ENCODE measurements at places on chromosomes 7 and 10.
A peak's percentile ranks its signal among the peaks of the same experiment; 100 is the strongest.

- DNase-seq, result no peak
These were observed 212.6 kb downstream of the ADRA2A start for GRCh38 chr10:111289461-111289860.

DNA sequence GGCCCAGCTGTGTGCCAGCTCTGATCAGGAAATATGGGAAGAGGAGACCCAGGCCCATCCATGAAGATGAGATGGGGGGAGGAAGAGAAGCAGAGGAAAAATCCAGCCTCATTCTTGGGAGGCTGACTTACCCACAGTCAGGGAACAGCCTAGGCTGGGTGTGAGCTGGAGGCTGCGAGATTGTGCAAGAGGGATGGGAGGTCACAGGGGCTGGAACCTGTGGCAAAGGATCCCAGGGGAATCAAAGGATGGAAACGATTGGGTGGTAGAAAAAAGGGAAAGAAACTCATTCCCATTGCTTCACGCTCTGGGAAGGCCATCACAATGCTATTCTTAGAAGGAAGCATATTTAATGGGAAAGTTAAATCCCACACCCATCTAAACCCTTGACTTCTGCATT lies 26.7 kb upstream of the CRHR2 start:
- no peak for DNase-seq

- no peak for DNase-seq
These were observed 85.4 kb downstream of the OSBPL3 start for GRCh38 chr7:24894429-24895221.

- no peak for DNase-seq
These were observed 69.5 kb downstream of the HIBADH start for GRCh38 chr7:27593226-27593625.

DNA sequence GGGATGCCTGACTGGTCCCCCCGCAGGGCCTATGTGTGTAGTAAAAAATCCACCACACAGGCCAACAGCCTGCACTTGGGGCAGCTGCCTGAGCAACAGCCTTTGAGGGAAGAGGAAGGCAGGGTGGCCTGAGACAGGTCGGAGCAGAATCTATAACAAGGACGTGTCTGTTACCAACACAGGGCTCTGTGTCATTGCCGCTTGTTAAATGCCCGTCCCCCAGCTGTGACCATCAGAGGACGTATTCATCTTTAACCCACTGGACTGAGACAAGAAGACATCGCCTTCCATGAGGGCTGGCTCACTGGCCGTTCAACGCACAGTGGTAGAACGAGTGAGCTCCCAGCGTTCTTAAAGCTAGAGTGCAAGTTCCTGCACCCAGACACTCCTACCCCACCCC lies 7.8 kb downstream of the PDIA4 start:
- DNase-seq, result no peak

- peak; percentile 53 for DNase-seq
These were observed 10.9 kb upstream of the RSU1 start for GRCh38 chr10:16828114-16828568.

GRCh38 chr10:114313866-114314265 lies 74.8 kb downstream of the VWA2 start:
- DNase-seq, result no peak

- DNase-seq, result no peak
These were observed 74.0 kb downstream of the WDR37 start for GRCh38 chr10:1130226-1130625.

DNA sequence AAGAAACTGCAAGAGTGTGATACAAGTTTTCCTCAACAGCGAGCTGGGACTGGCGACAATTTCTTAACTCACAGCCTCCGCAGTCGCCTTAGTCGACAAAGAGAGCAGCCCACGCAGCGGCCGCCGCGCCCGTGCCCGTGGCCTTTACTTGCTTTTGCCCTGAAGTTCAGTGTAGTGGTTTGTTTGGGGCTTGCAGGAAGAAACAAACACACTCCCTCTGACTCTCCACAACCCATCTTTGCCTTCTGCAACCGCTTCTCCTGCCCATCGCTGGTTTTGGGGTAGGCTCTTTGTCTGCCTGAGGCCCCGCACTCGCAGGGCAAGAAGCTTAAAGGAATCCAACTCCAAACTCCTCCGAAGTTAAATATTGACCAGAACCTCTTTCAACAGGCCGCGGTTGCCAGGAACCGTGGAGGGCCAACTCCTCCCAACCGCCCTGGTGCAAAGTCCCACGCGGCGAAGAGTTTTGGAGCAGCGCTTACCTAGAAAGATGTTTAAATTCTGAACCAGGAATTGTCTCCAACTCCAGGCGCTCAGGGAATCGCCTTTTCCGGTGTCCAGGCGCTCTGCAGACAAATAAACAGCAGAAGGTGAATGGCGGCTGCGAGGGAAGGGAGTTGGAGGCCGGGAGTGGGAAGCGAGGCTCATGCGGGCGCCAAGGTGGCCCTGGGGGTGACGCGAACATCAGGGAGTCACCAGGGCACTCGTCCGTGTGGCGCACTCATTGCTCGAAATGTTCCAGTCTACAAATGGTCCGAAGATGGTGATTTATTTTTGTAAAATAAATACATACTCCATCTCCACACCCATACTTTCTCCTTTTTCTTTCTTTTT lies 8.3 kb downstream of the HOXA4 start:
- no peak for DNase-seq

DNA sequence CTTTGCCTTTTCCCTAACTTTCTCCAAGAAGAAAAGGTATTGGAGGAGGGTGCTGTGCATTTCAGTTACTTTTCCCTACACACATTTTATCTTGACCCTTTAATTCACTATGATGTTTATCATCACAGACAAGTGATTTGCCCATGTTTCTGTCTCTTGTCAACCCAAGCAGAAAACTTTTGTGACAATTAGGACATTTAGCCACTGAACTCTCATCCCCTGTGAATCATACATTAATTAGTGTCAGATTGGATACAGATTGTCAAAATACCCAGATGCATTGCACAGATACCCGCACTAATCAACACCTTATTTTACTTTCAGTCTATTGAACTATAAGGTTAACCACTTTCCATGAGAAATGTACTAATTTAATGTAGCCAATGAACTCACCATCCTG lies 912.9 kb downstream of the SORCS1 start:
- no peak for DNase-seq

DNA sequence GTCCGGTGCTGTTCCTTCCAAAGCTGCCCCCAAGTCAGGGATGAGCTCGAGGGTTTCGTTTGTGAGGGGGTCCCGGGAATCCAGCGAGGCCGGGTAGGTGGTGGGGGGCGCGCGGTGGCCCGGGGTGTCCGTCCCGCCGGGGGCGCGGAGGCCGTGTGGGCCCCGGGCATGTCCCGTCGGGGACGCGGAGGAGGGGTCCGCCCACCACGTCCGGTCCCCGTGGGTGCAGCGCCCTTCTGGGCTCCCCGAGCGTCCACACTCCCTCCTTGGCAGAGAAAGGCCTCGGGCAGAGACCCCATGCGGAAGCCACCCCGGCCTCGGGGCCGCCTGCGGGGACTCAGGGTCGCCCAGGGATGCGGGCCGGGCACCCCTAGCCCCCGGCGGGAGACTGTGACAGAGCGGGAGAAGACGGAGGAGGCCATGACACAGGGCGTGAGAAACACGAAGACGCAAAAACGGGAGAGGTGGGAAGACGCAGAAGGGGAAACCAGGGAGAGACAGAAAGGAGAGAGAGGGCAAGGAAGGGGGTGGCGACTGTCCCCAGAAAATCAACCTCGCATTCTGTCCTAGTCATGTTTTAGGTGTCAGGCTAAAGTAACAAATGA lies 640 bp upstream of the ZNF425 start:
- DNase-seq, result peak; percentile 33

DNA sequence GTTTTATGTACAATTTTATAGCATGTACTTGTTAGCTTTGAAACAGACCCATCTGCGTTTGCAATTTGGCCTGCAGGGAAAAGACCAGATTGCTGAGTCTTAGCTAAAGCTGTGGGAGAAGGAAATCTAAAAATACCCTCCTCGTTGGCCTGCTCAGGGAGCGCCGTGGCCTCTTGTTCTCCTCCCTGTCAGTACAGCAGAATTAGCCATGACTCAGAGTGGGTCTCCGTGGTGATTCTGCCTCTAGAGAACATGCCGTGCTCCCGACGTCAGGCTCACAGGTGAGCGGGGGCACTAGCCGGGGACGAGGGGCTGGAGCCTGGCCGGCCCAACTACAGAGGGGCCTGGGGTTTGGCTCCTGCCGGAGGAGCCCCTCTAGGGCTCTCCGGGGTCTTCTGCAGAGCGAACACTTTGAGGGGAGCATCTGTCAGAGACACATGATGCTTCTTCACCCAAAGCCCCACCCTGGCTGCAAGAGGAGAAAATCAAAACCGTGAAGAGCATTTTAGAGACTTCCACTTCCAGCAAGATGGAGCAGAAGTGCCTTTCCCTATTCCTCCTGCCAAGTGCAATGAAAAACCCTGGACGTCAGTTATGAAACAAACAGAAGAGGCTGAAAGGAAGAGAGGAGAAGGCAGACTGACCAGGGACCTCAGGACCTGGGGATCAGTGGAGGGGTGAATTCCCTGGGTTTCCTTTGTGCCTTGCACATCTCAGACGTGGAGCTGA lies 98.9 kb downstream of the LHPP start:
- no peak for DNase-seq

- peak; percentile 51 for DNase-seq
These were observed 17.2 kb upstream of the SLC18A3 start for GRCh38 chr10:49592726-49593563.

DNA sequence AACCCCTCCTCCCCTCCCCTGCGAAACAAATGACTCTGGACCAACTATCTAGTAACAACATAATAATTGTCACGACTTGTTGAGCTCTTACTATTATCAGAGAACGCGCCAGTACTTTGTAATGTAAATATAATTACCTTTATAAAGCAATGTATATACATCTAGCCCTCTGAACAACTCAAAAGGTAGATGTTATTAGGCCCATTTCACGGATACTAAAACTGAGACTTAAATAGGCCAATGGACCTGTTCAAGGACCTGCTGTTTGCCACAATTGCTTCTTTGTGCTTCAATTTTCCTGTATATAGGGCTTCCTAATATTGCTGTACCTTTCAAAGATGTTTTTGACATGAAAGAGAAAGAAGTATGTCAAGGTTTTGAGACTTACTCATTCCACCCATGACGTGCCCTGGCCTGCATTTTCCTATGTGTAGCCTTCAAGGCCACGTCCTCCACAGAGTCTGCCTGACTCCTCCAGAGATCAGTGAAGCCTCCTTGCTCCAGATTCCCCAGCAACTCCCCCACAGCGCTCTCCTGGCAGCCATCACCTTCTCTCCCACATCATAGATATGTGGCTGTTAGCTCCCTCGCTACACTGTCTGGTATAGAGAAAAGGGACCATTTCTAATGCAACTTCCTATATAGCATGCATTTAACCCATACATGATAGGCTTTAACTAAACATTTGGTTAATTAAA lies 156.6 kb downstream of the SKIDA1 start:
- no peak for DNase-seq

GRCh38 chr7:30934732-30935568 lies 23.3 kb downstream of the AQP1 start:
- no peak for DNase-seq

- DNase-seq, result peak; percentile 10
These were observed 41.5 kb upstream of the EBLN1 start for GRCh38 chr10:22259280-22259679.

DNA sequence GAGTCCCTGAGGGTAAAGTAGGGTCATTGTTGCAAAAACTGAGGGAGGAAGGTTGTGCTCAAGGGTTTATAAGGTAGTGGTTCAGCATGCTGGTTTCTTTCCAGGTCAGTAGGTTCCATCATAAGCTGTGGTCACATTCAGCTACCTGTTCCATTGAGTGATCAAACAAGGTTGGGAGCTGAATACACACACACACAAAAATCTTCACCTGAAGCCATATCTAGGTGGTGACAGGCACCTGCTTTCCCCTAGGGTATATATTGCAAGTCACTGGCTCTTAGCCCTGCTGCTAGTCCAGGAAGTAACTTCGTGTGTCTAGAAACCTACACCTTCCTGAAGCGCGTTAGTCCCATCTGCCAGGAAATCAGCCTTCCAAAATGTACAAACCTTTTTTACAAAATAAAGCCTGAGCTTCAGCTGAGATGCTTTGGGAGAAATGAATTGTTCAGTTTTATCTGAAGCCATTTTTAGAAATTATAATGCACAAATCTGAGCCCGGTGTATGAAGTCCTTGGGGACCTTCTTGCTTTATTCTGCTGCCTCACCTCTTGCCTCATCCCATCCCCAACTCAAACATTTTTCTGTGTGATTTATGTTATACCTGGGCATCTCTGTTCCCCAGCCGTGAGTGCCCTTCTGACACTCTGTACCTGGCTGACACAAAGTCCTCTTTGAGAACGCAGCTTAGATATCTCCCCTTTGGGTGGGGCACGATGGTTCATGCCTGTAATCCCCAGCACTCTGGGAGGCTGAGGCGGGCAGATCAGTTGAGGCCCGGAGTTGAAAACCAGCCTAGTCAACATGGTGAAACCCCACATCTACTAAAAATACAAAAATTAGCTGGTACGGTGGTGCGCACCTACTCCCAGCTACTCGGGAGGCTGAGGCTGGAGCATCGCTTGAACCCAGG lies 10.6 kb upstream of the LAMTOR4 start:
- DNase-seq, result no peak

DNA sequence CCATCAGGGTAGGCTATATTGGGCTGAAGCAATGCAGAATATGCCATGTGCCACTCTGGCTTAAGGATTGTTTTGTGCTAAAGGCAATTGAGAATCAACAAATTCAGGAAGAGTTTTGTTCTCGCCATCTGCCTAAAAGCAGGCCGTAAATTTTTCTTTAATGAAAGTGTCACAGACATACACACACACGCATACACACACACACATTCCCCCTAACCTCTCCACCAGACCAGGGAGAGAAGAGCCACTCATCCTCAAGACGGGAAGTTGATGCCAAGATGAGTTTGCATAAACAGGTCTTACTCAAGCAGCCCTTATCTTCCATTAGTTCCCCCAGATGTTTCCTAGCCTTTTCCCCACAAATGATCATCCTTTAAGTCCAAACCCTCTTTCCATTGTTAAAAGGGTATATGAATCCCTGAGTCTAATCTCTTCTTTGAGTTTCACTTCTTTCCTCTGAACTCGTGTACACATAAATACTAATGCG lies 59.6 kb upstream of the TRIM24 start:
- no peak for DNase-seq

DNA sequence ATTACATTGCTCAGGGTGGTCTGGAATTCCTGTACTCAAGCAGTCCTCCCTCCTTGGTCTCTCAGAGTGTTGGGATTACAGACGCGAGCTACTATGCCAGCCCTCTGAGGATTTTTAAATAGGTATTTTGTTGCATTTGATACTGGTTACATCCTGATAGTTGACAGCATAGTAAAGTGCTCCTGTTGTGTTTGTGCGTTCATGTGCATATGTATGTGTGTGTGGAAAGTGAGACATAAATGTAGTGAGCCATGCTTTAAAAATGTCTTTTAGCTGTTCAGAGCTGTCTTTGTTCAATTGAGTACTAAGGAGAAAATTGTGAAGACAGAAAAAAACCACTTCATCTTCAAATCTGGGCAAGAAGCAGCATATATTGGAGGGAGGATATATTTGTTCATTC lies 27.8 kb downstream of the ZNRF2 start:
- DNase-seq, result no peak
